Posterior vena cava (tissue), 2 donors: ENCODE measurements at places on chromosomes 3 and 15. TPM values are rescaled to one million over a fixed set of nuclear protein-coding genes. Genes with fewer than 3 reads are reported as not detected.

GOLGA8T gene
- total RNA-seq = not detected

CAMK1 gene
- total RNA-seq = 47.8 TPM

ADGRG7 gene
- total RNA-seq = not detected

CCR9 gene
- total RNA-seq = not detected

SLC38A3 gene
- 0.37 TPM for total RNA-seq

SPINK8 gene
- total RNA-seq = not detected

XCR1 gene
- total RNA-seq = 0.37 TPM

CEP70 gene
- 52.8 TPM for total RNA-seq

CALML4 gene
- total RNA-seq = 5.7 TPM

CACNA2D2 gene
- total RNA-seq = 2.0 TPM

GRCh38 chr3:31936420-31937060, 44.5 kb downstream of the OSBPL10 start:
- no peak for DNase-seq

DNA sequence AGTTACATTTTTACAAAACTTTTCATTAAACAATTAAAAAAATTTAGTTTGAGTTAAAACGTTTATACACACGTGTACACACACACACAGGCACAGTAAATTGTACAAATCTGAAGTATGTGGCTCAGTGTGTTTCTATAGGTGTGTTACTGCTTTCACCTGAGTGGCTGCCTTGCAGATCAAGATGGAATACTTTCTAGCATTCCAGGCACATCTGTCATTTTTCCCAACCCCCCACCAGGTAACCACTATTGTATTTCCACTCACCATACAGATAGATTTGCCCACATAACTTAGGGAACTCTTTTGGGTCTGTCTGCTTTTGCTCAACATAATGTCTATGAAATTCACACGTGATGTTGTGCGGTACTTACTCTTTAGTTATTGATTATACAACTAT, 141.1 kb downstream of the PTPRG start:
- DNase-seq = no peak

GRCh38 chr15:64071931-64072765, 21.5 kb downstream of the CIAO2A start:
- DNase-seq = no peak

GRCh38 chr3:121736112-121736511, 13.4 kb downstream of the GOLGB1 start:
- DNase-seq = no peak

- peak; percentile 41 for DNase-seq
Measured at GRCh38 chr3:13207578-13207922, 134.3 kb upstream of the IQSEC1 start.

DNA sequence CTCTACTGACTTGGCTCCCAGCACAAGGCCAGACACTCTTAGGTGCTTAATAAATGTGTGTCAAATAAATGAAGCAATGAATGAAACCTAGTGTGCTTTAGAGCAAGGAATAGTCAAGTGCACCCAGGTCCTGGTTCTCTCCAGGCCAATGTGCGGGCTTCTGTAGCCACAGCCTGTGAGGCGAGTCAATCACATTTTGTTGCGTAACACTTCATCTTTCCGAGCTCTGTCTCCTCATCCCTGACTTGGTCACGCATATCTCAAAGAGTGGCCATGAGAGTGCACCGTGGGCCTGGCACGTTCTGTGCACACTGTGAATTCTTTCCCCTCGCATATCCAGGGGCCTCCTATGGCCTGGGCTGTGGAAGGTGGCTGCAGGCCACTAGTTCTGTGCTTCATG, 11.4 kb upstream of the SH3GL3 start:
- DNase-seq = no peak

GRCh38 chr15:80567721-80568157, 127.4 kb upstream of the ABHD17C start:
- no peak for DNase-seq

GRCh38 chr15:48355377-48355776, 24.1 kb downstream of the DUT start:
- DNase-seq = no peak

DNA sequence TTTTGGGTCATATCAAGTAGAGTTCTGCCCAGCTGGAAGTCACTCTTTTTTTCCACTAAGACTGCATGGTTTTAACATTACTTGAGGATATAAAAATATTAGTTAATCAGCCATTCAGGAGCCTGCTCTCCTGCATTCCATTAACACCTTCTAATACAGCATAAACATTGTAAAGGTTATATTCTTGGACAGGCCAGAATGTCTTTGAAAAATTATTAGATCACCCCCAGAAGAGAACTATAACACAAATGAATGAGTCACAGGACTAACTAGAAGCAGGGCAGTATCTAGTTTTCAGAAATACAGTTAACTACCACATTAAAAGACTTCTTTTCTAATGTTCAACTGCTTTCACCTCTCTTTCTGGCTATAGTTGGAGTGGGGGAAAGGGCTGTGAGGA, 80.9 kb downstream of the THBS1 start:
- no peak for DNase-seq

DNA sequence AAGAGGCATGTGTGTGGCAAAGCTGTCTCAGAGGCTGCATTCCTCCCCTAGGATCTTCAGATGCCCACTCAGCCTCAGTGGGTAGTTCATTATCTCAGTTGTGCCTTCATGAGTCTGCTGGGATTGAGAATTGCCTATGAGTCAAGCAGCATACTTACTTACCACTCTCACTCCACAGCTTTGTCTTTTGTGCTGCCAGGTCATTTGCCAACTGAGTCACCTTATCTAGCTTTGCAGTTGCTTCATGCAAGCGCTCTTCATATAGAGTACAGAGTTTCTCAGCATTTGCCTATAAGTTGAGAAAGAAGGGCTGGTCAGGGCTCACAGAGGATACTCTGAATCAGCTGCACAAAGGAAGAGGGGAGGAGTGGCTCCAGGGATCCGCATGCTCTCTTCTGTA, 89.5 kb downstream of the MYH15 start:
- DNase-seq = no peak

DNA sequence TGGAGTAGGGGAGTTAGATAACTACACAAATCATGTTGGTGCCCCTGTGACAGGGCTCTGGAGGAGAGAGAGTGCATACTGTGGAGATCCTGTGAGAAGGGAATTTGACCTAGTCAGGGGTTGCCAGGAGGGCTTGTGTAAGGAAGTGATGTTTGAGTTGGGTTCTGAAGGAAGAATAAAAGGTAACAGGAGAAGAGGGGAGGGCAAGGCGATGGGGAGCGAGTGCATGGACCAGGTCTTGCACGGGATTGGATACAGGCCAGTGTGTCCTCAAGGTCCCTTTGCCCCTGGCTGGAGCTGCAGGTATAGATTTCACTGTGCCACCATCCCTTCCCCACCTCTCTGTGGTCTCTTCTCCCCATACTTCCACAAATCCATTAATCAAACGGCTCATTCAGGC, 83.9 kb downstream of the RGMA start:
- no peak for DNase-seq

DNA sequence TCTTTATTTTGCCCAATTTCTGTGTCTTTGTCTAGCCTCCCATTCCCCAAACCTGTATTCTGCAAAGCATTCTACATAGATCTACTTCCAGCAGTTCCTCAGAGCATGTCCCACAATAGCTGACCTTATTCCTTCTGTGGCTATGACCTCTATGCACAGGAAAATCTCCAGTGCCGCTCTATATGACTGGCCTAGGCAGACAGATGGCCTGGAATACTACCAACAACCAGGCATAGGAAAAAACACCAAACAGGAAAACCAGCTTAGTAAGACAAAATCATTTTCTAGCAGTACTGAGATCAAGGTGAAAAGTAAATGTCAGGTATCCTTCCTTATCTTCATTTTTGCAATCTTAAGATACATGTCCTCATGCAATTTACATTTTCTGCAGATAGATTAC, 1115.0 kb downstream of the IGSF11 start:
- no peak for DNase-seq

GRCh38 chr3:195544230-195544536, 1.1 kb upstream of the PPP1R2 start:
- DNase-seq = no peak

GRCh38 chr15:65653341-65653740, 31.6 kb downstream of the SLC24A1 start:
- no peak for DNase-seq

- DNase-seq = no peak
Measured at GRCh38 chr3:117645561-117646242, 936.1 kb downstream of the TUSC7 start.

DNA sequence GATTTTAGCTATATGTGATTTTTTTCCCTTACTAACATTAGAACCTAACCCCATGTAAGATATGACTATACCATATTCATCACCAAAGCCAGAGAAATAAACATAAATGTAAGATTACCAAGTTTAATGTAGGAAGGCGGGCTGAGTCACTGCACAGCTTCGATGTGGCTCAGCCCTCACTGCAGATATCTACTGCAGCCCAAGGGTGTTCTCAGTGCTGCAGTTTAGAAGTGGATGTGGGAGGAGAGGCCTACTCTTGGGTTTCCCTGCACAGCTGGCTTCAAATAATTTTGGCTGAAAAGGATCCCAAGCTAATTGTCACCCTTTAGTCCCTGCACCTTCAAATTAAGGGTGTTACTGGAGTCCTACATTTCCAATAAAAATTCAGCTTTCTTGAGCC, 9.3 kb downstream of the ARPP19 start:
- DNase-seq = no peak

DNA sequence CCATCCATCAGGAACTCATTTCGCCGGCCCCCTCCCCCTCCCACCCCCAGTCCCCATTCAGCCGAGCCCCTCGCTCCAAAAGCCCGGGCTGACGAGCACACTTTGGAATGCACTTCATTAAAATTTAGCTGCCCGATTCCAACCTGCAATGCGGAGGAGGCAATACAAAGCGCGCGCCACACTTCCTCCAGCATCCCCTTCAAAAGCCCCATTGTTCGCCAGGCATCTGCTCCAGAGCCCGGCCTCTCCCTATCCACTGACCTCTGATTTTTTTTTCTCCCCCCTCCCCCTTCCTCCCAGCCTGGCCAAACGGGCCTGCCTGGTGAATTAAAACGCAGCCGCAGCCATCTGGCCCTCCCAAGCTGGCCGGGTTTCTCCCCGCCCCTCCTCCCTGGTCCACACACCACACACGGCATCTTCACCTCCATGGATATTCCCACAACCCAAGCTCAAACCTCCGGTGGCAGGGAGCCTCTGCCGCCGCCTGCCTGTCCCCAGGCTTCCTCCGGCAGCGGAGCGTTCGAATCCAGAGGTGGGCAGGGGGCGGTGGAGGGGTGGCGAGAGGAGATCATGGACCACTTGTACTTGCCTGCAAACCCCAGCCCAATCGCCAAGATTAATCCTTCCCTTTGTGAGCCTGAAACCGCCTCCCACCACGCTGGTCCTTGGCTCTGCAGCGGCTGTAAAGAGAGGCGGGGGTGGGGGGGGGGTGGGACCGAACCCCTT, 441.3 kb downstream of the MAGI1 start:
- DNase-seq = no peak
